Omental fat pad (tissue), 4 donors: ENCODE measurements at places on chromosomes 2 and 18. TPM values are rescaled to one million over a fixed set of nuclear protein-coding genes. Genes with fewer than 3 reads are reported as not detected.

The CEP192 gene
- 13.3 TPM for total RNA-seq

The LOXL3 gene
- 7.6 TPM for total RNA-seq

The AQP12B gene
- not detected for total RNA-seq

The ACMSD gene
- total RNA-seq: not detected

The NGEF gene
- 1.3 TPM for total RNA-seq

The ALKAL2 gene
- 45.6 TPM for total RNA-seq

The PLB1 gene
- total RNA-seq: 15.4 TPM

- DNase-seq: no peak
These were observed 13.6 kb downstream of the B3GNT2 start for GRCh38 chr2:62209427-62209991.

GRCh38 chr2:101357376-101357775 is 29.9 kb downstream of the CREG2 start:
- DNase-seq: no peak

DNA sequence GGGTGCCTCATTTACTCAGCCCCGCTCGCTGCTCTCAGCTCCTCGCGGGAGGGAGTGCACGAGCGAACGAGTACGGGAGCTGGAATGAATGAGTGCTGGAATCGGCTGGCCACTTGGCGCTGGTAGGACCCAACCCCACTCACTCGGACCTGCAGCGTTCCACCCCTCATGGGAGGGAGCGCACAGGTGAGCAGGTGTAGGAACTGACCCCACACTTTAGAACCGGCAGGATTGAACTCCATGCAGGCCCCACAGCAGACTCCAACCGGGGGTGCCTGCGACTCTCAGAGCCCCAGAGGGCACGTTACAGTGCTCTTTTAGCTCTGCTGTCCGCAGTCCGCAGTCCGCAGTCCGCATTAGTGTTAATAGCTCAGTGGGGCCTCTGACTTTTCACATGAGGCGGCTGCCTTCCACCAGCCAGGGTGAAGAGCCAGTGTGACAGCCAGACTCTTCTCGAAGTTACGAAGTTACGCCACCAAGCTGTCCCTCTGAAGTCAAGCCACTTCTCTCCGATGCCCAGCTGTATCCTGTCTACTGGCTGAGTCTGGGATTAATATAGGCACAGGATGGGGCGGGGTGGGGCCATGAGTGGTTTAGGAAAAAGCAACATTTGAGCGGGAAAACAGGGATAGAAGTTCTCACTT is 102.7 kb upstream of the ARHGAP15 start:
- no peak for DNase-seq

DNA sequence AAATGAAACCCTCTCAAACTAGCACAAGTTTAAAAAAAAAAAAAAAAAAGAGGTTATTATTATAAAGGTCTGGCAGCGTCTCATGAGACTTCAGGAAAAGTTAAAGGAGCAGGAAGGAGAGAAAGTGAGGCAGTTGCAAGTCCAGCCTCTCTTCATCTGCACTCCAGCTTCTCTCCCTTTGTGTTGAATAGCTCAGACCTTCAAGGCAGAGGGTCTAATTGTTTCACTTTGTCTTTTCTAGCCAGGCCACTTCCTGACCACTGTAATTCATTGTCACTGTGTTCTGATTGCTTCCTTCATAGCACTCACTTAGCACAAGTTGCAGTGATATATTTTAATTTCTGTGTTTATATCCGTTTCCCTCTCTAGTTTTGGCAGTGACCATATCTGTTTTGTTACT is 99.9 kb downstream of the SPATS2L start:
- DNase-seq: no peak

- no peak for DNase-seq
These were observed 33.8 kb downstream of the HS6ST1 start for GRCh38 chr2:128284841-128285240.

- no peak for DNase-seq
These were observed 5.7 kb upstream of the ERFE start for GRCh38 chr2:238152771-238153688.

DNA sequence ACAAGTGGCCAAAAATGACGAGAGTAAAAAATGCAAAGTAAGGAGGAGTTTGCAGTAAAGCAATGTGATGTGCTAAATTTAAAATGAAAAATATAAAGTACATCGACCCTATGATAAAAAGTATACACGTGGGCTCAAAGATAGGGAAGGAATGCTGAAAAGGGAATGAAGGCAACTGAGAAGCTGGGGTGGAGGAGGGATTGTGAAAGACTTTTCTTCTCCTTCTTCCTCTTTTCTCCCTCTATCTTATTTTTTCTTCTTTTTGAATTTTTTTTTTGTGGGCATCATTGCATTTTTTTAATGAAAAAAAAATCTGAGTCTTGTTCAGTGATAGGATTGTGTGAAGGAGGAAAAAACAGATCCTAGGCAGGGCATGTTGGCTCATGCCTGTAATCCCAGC is 57.6 kb upstream of the STK17B start:
- no peak for DNase-seq

GRCh38 chr2:206562375-206562774 is 79.9 kb upstream of the FAM237A start:
- DNase-seq: no peak

DNA sequence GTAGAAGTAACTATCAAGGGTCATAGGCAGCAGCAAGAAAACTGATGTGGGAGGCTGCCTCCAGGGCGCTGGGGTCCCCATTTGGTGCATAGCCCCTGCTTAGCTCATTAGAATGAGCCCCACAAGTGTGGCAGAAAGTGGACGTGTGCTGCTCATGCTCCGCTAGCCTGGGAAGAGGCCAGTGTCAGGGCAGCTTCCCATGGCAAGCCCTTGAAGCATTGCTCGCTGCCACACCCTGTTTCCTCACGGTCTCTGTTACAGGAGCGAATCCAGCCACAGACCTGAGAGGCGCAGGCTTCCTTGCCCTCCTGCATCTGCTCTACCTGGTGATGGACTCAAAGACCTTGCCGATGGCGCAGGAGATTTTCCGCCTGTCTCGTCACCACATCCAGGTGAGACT is 22.5 kb downstream of the ELMOD3 start:
- no peak for DNase-seq

DNA sequence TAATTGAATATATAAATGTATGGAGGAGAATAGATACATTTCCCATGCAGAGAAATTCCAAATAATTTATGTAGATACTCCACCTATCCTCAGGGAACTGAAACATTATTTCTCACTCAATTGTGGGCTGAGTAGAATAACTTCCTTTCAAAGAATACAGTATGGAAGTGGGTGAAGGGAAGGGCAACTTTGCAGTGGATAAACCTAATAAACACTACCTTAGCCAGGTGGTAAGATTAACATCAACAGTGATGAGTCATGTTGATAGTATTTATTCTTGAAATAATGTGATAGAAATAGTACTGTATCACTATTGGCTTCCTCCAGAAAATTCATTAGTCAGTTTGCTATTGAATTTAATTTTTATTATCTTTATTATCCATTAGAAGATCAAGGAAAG is 716.4 kb upstream of the CHAC2 start:
- DNase-seq: no peak

GRCh38 chr2:4604767-4605166 is 901.4 kb downstream of the DCDC2C start:
- DNase-seq: no peak

DNA sequence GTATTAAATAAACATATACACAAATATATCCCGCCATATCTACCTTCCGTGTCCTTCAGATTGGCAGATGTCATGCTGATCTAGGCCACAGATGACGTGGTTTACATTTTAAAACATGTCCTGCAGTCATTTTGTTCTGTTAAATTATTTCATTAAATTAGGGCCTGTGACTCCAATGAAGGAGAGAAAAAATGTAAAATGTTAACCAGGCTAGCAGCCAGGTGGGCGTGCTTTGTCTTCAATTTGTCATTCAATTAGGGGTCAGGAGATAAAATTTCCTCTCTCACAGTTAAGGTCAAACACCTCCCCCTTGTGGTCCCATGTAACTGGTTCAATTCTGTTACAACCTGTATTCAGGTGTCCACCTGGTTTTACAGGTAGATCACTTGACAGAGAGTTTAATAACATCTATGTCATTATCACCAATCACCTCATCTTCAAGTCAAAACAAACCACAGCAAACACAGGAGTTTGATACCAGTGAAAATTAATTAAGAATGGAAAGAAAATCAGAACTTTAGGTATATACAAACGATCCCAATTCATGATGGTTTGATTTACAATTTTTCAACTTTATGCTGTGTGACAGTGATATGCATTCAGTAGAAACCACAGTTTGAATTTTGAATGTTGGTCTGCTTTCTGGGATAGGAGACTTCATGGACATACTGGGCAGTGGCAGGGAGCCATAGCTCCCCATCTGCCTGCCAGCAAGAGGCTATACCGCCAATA is 339.4 kb downstream of the CMPK2 start:
- DNase-seq: no peak

DNA sequence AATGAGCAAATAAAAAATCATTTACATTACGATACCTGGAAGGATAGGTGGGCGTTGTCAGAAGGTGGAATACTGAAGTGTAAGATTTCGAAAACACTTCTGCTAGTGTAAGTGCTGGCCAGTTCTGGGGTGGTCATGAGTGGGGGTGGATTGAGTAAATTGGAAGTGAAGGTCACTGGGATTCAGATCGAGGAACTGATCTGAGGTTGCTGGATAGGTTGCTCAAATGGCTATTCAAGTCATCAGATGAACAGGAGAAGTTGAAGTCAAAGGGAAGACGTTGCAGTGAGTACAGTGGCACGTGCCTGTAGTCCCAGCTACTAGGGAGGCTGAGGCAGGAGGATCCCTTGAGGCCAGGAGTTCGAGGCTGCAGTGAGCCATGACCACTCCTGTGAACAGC is 95.7 kb downstream of the MALT1 start:
- DNase-seq: no peak

DNA sequence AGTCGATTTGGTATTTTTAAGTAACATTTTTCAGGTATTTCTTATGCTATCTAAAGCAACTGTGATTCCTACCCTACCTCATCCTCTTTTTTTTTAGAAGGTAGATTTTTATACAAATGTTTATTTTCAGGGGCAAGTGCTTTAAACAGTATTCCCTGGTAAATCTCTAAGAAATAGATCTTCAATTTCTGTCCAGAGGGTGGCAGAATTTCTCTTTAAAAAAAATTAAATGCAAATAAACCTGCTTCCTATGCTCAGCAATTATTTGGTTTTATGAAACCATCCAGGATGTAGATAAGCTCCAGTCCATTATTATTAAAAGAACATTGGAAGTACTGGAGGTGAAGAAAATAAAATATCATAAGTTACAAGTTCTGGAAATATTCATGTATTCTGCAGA is 191.9 kb downstream of the MYO3B start:
- no peak for DNase-seq

DNA sequence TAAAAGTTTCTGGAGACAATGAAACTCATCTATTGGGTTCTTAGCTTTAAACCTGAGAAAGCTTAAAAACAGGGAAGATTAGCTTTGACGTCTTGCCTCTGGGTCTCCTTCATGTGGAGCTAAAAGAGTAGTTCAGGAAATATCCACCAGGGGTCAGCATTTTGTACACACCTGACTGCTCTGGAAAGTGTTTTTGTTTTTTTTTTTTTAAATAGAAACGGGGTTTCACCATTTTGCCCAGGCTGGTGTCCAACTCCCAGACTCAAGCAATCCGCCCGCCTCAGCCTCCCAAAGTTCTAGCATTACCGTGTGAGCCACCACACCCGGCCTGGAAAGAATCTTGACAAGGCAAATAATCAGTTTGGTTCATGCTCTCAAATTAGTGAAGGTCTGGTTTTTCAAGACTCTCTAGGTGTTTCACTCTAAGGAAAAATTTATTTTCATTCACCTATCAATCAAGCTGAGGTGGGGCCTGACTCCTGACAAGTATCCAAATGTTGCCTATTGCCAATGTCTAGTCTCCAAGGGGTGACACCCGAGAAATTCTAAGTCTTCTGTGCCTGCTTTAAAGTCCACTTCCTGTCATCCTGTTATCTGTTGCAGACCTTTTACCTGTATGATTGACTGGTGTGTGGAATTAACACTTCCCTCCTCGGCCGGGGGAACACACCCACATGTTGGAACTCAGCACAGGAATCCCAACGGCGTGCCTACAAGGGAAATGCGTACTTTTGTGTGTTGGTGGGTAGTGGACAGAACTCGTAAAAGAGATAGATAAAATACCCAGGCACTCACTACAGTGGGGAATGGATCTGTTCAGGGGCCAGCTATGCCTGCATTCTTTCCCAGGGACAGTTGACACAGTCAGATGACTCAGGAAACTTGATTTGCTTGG is 11.3 kb downstream of the IL1RN start:
- DNase-seq: no peak
